ENCODE measurements at places on chromosomes 1 and 21. TPM values are rescaled to one million over a fixed set of nuclear protein-coding genes. Genes with fewer than 3 reads are reported as not detected.

Gene MR1
- 0.24 TPM for total RNA-seq

DNA sequence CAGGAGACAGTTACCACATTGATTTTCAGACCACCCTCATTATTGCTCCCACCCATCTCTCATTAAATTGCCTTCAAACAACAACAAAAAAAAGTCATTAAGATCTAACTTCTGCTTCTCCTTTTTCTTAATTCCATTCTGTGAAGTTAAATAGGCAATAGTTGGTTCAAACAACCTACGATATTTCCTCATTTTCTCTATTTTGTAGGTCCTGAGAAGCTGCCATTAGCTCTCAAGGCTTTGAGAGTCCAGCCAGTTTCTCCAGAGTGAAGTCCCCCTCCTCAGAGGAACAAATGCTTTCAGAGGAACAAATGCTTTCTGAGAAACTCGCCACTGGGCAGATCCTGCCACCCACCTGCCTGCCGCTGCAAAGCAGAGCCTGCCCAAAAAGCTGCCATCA, 125.6 kb downstream of the ETS2 start:
- no peak overlapping the region for H3K4me3 ChIP-seq
- peaks cover 4% of the 10 kb centered on the region for H3K27me3 ChIP-seq
- no peaks in the 10 kb centered on the region for H3K4me1 ChIP-seq

Gene TINAGL1
- total RNA-seq = 1.2 TPM

GRCh38 chr1:213829780-213830179, 158.0 kb upstream of the PROX1 start:
- no peak for DNase-seq
- H3K36me3 ChIP-seq = no peaks in the 10 kb centered on the region
- H3K27ac ChIP-seq = no peak overlapping the region
- no peak overlapping the region for H3K4me3 ChIP-seq
- no peaks in the 10 kb centered on the region for H3K27me3 ChIP-seq

DNA sequence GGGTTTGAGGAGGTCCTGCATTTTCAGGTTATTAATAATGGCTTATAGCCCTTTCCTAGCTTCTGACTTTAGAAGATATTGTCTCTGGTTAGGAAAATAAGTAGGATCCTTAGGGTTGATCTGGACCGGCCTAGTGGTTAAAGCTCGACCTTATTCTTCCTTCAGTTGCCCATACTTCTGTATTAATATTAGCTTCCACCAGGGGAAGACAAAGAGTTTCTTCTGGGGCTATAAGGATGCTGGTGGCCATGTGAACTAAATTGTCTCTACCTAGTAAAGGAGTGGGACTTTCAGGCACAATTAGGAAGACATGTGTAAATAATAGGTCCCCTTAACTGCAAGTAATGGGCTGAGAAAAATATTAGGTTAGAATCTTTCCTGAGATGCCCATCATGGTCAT, 20.6 kb upstream of the FCGR2A start:
- DNase-seq = no peak
- no peaks in the 10 kb centered on the region for H3K36me3 ChIP-seq
- H3K27ac ChIP-seq = no peak overlapping the region
- no peak overlapping the region for H3K4me3 ChIP-seq

- no peak overlapping the region for H3K27ac ChIP-seq
- H3K27me3 ChIP-seq = no peaks in the 10 kb centered on the region
- peaks cover 35% of the 10 kb centered on the region for H3K4me1 ChIP-seq
These were observed 122.6 kb upstream of the PPP2R5A start for GRCh38 chr1:212162635-212163034.

DNA sequence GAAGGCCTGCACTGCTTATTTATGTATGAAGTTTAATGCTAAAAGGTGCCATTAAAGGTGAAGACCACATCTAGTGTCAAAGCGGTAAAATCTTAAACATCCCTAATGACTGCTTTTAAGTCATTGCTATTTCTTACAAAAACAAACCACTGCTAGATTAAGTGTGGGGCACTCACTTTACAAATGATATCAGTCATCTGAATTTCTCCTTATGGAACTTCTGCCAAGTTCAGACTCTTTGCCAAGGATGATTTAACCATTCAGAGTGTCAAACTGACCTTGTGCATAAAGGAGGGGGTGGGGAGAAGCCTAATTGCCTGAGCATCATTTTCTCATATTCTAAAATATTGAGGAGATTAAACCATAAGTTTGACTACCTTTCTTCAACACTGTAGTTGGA, 271.5 kb downstream of the TGFB2 start:
- no peak overlapping the region for H3K4me3 ChIP-seq
- H3K27me3 ChIP-seq = no peaks in the 10 kb centered on the region
- no peaks in the 10 kb centered on the region for H3K4me1 ChIP-seq
- no peaks in the 10 kb centered on the region for H3K36me3 ChIP-seq
- no peak overlapping the region for H3K27ac ChIP-seq

DNA sequence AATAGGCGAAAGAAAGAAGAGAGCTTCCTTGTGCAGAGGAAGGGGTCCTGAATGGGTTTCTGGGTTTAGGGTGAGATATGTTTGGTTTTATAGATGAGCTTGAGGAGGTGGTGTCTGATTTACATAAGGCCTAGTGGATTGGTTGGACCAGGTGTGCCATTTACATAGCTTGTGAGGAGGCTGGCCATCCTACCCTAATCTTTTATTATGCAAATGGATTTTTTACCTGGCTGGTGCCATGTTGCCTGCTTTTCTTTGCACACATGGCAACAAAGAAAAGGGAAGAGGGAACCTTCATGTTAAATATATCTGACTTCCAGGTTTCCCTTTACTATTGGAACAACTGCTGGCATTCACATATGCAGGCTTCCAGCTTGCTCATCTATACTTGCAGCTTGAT, 585.3 kb downstream of the PTPRU start:
- no peak for DNase-seq
- no peaks in the 10 kb centered on the region for H3K4me1 ChIP-seq
- H3K27ac ChIP-seq = no peak overlapping the region

Gene TTLL10
- 0.73 TPM for total RNA-seq

DNA sequence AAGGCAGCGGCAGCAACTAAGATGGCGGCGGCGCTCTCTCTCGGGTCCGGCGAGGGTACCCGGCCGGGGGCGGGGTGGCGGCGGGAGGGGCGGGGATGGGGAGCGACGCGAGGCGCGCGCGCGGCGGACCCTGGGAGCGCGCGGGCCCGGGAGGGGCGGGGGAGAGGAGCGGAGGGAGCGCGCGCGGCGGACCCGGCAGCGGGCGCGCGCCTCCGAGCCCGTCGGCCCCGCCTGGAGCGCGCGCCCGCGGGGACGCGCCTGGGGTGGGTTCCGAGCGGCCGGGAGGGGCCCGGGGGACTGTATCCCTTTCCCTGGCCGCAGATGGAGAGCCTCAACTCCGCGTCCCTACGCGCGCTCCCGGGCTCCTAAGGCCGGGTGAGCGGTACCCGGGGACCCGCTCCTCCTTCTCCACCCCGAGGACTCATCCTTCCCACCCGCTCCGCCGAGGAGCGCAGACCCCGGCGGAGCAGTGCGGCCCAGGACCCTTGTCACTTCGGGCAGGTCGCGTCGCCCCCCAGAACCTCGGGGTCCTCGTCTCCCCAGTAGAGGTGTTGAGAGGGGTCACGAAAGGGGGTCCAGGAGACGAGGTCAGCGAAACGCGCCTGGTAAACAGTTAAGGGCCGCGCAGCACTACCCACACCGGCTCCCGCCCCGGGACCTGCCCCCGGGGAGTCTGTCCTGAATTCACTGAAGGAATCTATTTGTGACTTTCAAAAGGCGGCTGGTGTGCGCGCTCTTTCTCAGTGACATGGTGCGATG, at the start of gene CLSTN1:
TSS of gene CLSTN1 (minus strand) at position 23 of the 759 bp plus-strand sequence. CDS start 232 bp downstream, outside the sequence.
- no peaks in the 10 kb centered on the region for H3K27me3 ChIP-seq
- H3K4me3 ChIP-seq = peak within 1 kb of the TSS; percentile 85
- peaks cover 8% of the 10 kb centered on the region for H3K36me3 ChIP-seq
- DNase-seq = peak; percentile 90
- no peak within 1 kb of the TSS for H3K27ac ChIP-seq
- peaks cover 11% of the 10 kb centered on the region for H3K4me1 ChIP-seq

Gene AMY2A
- total RNA-seq = not detected

DNA sequence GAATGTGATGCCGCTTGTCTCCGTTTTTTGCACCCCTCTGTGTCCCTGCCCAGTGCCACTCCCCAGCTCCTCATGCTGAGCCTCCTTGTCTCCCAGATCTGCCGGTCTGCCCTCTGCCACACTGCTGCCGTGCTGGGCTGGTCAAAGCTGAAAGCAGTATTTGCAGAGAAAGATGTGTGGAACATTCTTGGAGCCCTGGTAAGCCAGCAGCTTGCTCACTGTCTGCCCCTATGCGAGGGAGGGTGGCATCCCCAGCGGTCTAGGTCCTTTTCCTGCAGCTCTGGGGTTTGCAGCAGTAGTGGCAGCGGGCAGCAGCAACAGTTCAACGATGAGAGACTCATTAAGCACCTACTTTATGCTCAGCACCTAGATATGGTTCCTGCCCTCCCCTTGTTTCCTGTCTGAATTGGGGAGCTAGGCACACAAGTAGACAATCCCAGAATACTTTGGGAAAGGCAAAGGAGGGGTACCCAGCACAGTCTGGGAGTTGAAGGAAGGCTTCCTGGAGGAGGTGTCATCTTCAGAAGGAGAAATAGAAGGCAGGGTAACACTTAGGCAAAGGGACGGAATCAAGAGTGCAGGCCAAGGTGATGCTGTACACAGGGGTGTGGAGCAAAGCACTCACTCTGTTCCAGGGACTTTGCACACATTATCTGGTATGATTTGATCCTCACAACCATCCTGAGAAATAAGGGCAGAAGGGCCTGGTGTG, 63.1 kb downstream of the KIF21B start:
- no peak overlapping the region for H3K4me3 ChIP-seq
- H3K27ac ChIP-seq = no peak overlapping the region
- no peaks in the 10 kb centered on the region for H3K27me3 ChIP-seq
- 0 out of 2 replicates have a peak, but pooled peaks cover 2% of the 10 kb centered on the region for H3K36me3 ChIP-seq
- peaks cover 9% of the 10 kb centered on the region for H3K4me1 ChIP-seq
- DNase-seq = no peak

Gene KRTAP13-2
- total RNA-seq = not detected

Measured in SJCRH30 (cell line).